Uterus (tissue), 4 donors: ENCODE measurements at places on chromosomes 5 and 9.

DNA sequence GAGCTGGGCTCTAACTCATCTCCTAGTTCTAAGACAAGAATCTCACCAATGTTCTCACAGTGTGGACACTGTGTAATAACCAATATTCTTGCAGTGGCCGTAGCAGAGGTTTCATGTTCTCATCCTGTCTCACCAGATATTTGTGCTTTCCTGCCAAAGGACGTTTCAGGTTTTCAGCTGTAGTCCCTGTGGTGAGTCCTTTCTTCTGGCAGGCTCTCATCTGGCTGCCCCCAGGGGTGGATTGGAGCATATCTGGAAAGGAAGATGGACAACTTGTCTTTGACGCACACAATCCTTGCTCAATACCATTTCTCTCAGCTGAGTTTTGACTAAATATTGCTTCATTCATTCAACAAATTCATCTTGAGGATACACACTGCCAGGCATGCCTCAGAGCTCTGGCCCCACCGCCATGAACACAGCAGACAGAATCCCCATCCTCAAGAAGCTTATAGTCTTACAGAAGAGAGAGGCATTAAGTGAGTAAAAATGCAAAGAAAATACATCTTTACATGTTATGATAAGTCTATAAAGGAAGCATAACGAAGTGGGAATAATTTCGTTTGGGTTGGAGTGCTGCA is 33.8 kb upstream of the NEURL1B start:
- DNase-seq, result no peak

GRCh38 chr5:117675646-117676045 is 1101.0 kb upstream of the SEMA6A start:
- no peak for DNase-seq

DNA sequence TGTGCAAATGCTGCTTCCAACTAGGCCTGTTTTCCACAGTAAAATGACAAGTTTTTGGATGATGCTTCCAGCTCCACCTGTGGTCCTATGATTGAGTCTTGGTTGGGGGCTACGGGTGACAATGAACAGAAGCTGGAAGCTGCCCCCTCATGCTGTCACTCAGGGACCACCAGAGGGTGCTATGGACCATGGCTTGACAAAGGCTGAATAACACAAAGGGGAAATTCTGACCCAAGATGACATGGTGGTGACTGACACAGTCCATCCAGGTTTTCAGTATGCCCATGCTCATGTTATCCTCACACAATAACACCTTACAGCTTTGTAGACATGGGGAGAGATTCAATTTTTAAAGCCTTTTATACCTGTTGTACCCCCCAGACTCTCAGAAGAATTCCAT is 23.9 kb upstream of the SAP30L start:
- no peak for DNase-seq

GRCh38 chr5:17096952-17097695 is 120.3 kb upstream of the BASP1 start:
- no peak for DNase-seq

GRCh38 chr9:19976226-19976625 is 187.4 kb upstream of the SLC24A2 start:
- no peak for DNase-seq

DNA sequence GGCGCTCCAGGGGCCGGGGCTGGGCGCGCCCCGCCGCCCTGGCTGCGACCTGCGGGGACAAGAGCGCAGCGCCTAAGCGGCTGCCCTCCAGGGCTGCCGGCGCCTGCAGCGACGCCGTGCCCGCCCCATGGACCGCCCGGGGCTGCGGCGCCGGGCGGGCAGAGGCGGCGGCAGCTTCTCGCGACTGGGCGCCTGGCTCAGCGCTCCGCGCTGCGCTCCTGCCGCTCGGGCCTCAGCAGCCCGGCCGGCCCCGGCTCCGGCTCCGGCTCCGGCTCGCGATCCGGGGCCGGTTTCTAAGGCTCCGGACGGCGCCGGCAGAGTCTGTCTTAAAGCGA is at the start of gene PITX1:
Gene PITX1, minus strand, starts transcription at position 328 of the 335 bp plus-strand sequence. CDS start 347 bp downstream, outside the sequence.
- DNase-seq, result no peak

DNA sequence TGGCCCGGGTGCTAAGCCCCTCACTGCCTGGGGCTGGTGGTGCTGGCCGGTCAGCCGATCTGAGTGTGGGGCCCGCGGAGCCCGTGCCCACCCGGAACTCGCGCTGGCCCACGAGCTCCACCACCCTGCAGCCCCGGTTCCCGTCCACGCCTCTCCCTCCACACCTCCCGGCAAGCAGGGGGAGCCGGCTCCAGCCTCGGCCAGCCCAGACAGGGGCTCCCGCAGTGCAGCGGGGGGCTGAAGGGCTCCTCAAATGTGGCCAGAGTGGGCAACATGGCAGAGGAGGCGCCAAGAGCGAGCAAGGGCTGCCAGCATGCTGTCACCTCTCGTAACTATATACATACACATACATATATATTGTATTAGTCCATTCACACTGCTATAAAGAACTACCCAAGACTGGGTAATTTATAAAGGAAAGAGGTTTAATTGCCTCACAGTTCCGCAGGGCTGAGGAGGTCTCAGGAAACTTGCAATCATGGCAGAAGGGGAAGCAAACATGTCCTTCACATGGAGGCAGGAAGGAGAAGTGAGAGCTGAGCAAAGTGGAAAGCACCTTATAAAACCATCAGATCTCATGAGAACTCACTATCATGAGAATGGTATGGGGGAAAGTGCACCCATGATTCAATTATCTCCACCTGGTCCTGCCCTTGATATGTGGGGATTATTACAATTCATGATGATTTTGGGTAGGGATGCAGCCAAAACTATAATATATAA is 56.8 kb downstream of the LIX1 start:
- DNase-seq, result no peak

DNA sequence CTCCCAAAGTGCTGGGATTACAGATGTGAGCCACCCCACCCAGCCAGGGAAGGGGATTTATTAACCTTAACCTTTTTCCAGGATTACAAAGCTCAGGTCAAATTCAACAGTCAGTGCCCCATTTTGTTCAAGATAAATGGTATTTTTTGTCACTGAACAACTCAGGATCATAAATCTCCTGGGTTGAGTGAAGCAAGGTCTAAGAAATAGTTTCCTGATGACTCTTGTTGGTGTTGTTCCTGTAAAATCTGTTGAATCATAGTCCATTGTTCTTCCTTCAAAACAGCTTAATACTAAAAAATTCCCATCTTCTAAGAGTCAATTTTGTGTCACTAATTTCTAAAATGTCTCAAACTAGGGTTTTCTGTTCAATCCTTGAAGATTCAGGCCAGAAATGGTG is 33.9 kb upstream of the JMY start:
- no peak for DNase-seq

DNA sequence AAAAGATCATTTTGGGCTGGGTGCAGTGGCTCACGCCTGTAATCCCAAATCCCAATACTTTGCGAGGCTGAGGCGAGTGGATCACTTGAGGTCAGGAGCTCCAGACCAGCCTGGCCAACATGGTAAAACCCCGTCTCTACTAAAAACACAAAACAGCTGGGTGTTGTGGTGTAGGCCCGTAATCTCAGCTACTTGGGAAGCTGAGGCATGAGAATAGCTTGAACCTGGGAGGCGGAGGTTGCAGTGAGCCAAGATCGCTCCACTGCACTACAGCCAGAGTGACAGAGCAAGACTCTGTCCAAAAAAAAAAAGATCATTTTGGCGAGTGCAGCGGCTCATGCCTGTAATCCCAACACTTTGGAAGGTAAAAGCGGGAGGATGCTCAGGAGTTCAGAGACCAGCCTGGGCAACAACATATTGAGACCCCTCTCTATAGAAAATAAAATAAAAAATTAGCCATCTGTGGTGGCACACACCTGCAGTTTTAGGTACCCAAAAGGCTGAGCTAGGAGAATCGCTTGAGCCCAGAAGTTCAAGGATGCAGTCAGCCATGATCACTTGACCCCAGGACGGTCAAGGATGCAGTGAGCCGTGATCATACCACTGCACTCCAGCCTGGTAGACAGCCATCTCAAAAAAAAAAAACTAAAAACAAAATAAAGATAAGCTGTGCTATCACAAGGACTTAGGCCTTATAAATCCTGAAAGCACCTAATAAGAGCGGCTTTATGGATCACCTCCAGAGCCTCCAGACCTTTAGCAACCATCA is 16.2 kb downstream of the PPP2CA start:
- no peak for DNase-seq

GRCh38 chr5:158119961-158120723 is 261.2 kb upstream of the CLINT1 start:
- DNase-seq, result peak; percentile 26

- DNase-seq, result no peak
Observed at GRCh38 chr9:16131264-16131663, 578.4 kb downstream of the CCDC171 start.

DNA sequence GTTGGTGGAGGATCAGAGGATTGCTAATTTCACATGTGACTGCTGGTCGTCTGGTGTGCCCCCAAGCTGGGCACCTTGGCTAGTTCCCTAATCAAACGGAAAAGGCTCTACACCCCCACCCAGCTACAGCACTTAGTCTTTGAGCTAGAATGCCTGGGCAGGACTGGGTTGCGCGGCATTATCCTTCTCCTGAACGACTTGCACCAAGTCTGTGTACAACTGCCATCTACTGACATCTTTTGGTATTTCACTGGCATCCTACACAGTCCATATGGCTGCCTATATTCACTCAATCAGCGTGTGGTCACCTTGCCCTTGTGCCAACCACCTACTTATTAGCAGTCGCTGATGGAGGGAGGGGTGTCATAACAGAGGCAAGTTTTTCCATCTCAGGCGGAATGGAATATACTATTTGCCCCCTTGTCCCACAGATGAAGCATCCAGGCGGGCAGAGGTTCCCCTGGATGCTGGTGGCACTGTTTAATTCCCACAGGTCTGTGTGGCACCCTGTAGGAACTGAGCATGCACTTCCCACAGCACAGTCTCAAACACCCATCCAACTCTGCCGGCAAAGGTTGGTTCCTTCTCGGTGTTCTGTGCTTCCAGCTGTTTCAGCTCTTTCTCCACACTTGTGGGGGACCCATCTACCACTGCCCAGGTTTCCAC is 150.1 kb downstream of the OSTF1 start:
- no peak for DNase-seq

GRCh38 chr5:65440456-65440855 is 41.3 kb downstream of the ADAMTS6 start:
- DNase-seq, result no peak

DNA sequence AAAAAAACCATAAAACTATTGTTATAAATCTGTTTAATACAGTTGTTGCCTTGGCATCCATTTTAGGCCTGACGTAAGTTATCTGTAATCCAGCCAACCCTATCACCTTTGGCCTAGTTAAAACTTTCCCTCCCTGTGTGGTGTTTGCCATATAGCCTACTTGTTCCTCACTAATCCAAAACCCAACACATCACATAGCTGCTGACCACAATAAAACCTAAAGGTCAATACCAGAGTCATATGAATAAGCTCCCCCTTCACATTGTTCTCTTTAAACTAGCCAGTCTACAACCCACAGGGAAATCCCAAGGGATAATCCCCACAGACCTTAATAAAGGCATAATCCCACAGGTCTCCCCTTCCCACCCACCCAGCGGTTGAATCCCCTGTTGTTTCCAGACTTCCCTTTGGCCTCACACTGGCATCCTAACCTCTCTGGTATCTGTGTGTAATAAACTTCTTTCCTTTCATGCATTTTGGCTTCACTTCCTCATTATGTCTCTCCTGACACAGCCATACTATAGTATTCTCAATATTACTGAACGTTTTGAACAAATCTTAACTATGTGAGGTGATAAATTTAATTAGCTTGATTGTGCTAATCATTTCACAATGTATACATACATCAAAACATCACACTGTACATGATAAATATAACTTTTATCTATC is 50.8 kb downstream of the DTWD2 start:
- no peak for DNase-seq

DNA sequence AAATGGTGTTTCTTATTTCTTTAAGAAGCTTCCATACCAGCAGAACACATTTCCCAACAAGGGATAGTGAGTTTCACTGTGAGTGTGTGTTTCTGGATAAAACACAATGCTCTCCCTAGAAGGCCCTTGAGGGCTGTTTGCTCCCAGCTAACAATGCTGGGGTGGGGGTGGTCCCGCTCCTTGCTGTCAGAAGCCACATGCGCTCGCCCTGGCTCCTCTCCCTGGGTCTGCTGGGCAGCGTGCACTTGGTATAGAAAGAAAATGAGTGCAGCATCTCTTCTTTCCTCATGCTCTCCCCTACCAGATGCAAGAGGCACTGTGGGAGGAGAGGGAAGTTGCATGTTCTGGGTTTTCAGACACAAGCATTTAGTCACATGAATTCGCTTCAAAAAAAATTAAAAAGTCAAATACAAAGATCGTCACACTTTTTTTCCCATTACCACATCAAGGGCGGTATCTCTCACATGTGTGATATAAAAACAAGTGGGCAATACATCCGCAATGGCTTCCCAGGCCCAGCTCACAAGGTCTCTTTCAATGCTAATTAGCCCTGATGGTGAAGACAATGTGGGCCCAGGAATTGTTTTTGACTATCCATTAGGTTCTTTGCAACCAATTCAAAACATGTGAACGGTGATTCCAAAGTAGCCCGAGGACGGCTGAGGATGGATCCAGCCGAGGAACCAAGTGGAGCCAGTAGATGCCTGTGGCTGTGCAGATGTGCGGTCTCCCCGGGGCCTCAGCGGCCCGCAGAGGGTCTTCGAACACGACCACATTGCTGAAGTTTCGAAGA is 603.6 kb downstream of the IRX1 start:
- DNase-seq, result no peak

GRCh38 chr5:85732185-85732584 is 885.6 kb upstream of the COX7C start:
- no peak for DNase-seq

GRCh38 chr5:106312360-106312759 is 1358.4 kb downstream of the EFNA5 start:
- no peak for DNase-seq
